ENCODE measurements at places on chromosomes 2 and 18. TPM values are rescaled to one million over a fixed set of nuclear protein-coding genes. Genes with fewer than 3 reads are reported as not detected.

DNA sequence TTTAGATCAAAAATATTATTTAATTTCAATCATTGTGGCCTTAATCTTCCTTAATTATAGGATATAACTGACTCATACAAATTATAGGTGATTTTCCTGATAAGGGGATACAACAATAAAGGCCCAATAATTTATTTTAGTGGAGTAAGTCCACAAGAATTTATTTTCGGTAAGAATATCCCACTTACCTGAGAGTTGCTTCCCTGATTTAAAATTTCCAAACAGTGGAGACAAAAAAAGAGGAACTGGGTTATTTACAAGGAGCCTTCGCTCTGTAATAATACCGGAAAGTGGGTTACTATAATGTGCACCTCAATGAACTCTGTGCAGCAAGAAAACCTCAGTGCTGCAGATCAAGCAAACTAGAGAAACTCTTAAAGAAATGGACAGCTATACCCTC, 42.2 kb downstream of the FEZ2 start:
- no peak for DNase-seq

GRCh38 chr2:122634256-122634655, 878.8 kb downstream of the TSN start:
- DNase-seq, result no peak

GRCh38 chr2:239612133-239612532, 211.3 kb upstream of the HDAC4 start:
- DNase-seq, result no peak

GRCh38 chr2:220346919-220347318, 719.5 kb downstream of the SLC4A3 start:
- DNase-seq, result no peak

ATOH8 gene
- total RNA-seq, result 12.9 TPM

CCDC85A gene
- 2.6 TPM for total RNA-seq

DNA sequence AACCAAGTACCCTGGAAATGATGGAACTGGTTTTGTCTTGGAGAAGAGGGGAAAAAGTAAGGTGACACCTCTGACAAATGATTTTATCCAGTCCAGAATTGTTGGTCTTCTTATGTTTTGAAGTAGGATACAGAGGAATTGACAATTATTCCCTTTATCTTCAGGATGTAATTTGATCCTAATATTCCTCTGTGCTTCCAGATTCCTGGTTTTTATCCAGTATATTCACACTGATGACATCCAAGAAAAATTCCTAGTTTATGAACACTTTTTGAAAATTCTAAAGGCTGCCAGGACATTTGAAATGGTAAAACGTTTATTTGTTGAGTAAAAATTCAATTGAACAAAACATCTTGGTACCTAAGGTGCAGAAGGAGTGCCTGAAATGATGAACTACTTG, 22.2 kb upstream of the ETAA1 start:
- DNase-seq, result no peak

GRCh38 chr18:2969695-2970094, 43.2 kb downstream of the LPIN2 start:
- DNase-seq, result no peak

SPR gene
- total RNA-seq, result 84.6 TPM
